ENCODE measurements at places on chromosomes 6 and 20.

DNA sequence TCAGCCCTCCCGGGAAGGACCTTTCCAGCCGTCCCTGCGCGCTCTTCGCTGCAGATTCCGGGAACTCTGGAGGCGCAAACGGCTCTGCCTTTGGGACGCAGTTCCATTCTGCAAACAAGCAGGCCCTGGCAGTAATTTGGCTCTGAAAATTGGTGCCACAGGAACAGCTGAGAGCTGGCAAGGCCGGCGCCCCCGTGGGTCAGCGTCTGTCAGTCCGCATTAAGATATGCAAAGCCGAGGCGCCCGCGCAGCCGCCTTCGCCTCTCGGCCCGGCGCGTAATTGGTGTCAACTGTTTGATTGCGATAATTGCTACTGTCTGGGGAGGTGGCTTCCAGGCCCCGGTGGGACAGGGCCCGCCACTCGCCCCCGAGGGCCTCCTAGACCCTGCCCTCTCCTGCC lies 73.6 kb downstream of the NCR2 start:
- DNase-seq = no peak

GRCh38 chr20:42530855-42531448 lies 658.8 kb downstream of the PTPRT start:
- no peak for DNase-seq

GRCh38 chr20:17357238-17357637 lies 130.4 kb downstream of the PCSK2 start:
- no peak for DNase-seq

DNA sequence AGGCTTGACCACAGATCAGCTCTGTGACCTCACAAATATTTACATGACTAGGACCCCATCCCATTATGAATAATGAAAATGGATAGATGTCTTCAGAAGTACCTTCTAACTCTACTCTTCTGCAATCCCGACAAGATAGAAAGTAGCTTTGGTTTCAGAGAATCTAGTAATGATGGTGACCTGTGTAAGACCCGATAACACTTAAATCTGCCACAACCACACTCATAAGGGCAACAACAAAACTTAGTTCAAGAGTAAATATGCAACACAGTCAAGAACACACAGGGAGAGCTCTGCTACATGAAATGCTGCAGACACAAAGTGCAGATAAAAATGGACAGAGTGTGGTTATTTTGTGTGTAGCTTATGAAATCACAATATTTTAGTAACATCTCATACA lies 9.6 kb downstream of the CHD6 start:
- no peak for DNase-seq

DNA sequence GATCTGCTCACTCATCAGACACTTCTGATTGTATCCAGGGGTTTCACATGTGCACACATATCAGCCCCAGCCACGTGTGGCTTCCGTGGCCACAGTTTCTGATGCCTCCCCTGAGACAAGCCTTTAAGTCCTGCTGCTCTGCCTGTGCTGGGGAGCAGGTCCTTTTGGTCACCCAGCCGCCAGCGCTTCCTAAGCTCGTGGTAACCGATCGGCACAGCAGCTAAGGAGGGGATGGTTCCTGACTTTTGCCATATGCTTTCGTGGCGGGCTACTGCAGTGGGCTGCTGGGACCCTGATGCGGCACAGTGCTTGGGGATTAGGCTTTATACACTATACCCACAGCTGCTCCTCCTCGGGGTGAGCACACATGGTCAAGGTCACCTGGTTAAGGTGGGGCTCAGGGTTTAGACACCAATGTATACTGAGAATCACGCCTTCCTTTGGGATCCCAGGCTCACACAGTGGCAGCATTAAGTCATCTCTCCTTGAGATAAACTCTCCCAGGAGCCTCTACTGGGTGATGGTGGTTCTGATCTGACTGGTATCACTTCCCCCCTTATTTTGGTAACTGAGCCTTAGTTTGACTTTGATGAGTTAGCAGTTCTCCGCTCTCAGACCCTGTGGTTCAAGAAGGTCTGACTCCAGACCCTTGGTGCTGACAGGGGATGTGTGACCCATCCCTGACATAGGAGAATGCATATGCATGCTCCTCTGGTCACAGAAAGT lies 85.9 kb upstream of the KCNG1 start:
- no peak for DNase-seq

- DNase-seq = no peak
These were observed 228.2 kb downstream of the MYLK4 start for GRCh38 chr6:2522521-2522920.

DNA sequence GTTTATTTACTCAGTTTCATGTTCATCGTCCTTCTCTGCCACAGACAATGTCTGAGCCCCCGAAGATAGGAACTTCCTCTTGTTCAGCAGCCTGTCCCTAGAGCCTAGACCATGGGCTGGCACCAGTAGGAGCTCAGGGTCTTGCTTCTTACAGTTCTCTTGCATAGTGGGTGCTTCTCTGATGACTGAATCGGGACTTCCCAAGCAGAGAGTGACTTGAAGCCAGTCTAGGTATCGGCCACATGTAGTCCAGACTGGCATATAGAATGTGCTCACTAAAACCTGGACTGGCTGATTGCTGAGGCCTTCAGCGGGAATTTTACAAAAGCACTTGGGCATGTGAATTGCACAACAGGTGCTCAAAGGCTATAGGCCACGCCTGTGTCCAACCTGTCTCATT lies 52.0 kb downstream of the PRDM1 start:
- no peak for DNase-seq

- no peak for DNase-seq
These were observed 10.7 kb downstream of the PTPRK start for GRCh38 chr6:128509709-128510108.

DNA sequence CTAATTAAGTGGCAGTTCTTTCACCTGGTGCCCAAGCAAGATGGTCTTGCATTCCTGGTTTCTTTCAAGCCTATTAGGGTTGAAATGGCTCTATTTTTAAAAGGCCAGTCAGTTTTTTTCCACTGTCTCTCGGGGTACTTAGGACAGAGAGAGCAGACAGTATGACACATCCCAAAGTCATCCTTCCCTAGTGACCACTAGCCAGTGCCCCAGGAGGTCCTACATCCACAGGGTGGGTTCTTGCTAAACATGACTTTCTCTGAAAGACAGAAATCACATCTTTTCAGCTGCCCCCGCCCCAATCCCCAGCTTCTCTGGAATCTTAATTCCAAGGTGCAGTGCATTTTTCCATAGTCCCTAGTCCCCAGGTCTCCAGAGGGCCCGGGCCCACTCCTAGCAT lies 192.4 kb downstream of the SLC24A3 start:
- no peak for DNase-seq

DNA sequence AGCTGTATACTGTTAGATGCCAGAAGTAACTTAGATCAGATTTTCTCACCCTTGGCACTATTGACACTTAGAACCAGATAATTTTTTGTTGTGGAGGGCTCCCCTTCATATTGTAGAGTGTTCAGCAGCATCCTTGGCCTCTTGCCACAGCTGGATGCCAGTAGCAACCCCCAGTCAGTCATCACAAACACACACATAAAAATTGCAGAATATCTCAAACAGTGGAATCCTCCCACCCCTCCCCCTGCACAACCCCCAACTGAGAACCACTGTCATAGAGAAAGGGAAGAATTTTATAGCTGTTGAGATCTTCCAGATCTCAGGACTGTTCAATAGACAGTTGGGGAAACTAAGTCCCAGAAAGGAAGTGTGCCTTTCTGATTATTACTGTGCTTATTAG lies 81.2 kb upstream of the VSTM2L start:
- no peak for DNase-seq

DNA sequence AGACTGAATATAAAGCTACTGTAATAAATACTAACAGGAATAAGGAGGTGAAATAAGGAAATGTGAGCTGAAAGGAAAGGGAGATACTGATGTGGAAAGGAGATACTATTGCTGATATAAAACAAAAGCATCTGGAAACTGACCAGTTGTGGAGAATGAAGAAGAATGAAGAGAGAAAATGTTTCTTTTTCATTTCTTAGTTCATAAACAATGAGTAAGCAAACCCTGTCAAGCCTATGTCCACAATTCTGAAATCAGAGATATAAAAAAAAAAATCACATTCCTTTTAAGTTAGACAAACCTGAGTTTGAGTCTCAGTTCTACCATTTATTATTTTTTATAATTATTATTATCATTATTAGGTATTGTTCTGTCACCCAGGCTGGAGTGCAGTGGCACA lies 121.6 kb upstream of the GJE1 start:
- DNase-seq = no peak

DNA sequence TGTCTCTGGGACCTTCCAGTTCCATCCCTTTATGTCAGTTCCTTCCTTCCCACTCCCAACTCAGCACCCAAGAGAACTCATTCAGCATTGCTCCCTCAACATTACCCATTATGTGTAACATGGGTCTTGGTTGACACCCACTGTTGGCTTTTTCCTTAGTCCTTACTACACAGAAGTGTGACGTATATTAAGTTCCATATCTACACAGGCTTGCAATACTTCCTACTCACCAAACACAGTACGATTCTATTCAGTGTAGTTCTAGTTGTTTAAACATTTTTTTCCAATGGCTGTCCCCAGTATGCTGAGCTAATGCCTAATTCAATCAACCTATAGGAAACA lies 37.7 kb downstream of the ARHGAP18 start:
- no peak for DNase-seq

DNA sequence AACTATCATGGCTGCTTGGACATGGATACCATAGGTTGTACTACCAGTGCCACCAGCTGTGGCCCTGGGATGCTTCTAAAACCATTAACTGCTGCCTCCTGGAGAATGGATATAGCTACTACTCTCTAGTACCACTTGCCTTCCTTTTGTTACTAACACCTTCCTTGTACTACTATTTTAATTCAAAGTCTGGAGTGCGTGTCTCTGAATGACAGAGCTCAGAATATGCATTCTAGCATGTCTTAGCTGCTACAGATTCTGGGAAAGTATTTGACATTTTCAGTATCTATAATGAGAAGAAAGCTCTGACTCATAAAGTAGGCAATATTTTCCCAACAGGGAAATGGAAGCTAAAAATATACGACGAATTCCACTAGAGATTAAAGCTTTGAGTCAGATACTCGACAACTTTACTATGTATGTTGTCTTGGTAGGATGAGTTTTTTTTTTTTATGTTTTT lies 112.3 kb downstream of the PFDN4 start:
- no peak for DNase-seq

GRCh38 chr6:37756135-37756534 lies 58.5 kb upstream of the MDGA1 start:
- DNase-seq = no peak

DNA sequence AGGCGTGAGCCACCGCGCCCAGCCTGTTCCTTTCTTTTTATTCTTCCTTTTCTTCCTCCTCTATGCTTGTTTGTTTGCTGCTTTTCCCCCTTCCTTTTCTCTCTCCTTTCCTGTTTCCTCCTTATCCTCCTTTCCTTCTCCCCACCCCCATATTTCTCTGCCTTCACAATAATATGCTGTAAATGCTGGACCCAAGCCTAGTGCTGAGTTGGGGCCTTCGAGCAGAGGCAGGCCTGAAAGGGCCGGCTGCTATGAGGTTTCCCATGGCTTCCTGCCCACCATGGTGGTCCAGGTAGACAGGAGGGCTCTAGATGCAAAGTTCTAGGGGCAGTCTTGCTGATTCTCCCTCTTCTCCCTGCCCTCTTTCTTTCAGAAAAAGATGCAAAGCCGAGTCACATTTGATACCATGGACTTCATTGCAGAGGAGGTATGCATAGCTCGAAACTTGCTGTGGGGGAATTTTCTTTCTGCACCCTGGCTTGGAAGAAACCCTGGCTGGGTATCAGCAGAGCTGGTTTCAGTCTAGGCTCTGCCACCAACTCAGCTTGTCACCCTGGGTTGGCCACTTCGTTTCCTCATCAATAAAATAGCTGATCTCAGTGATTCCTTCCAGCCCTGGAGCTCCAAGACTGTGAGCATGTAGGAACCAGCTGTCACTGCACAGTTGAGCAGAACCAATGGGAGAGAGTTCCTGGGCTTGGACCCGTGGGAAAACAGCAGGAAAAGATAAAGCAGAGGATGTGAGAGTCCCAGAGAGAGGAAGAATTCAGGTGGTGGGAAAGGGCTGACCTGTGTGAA lies 7.4 kb downstream of the CNBD2 start:
- DNase-seq = no peak

DNA sequence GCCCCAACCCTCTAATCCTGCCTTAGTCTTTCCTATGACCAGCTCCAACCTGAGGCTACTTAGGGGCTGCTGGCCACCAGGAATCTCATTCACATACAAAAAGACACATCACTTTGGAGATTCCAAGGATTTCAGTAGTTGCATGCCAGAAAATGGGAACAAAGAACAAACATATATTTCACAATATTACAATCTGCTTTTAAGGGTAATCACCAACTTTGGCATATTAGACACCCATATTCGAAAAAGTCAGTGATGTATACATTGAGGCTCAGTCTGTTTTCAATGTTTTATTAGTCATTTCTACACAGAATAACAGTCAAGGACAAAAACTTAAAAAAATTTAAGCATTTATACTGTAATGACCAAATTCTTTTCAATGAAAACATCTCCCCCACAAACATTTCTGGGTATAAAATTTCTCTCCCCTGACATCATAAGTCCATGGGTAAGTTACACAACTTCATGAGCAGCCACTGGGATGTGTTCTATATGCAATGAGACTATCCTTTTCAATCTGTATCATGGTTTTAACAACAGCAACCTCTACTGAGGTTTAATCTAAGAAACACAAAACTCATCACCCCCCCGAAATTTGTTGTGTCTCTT lies 103.5 kb downstream of the MAP7 start:
- DNase-seq = no peak

GRCh38 chr6:164048840-164049516 lies 634.5 kb downstream of the QKI start:
- no peak for DNase-seq

GRCh38 chr20:8388707-8389106 lies 256.6 kb downstream of the PLCB1 start:
- no peak for DNase-seq

- DNase-seq = no peak
These were observed 10.7 kb upstream of the PRR18 start for GRCh38 chr6:166318649-166319600.

- DNase-seq = no peak
These were observed 20.0 kb downstream of the ITPR3 start for GRCh38 chr6:33641144-33641543.

GRCh38 chr6:15327271-15327670 lies 81.4 kb downstream of the JARID2 start:
- DNase-seq = no peak

- DNase-seq = no peak
These were observed 96.2 kb downstream of the SMAP1 start for GRCh38 chr6:70763754-70764510.

GRCh38 chr20:53654932-53655624 lies 61.4 kb upstream of the ZNF217 start:
- DNase-seq = no peak

GRCh38 chr20:10330071-10330470 lies 104.0 kb downstream of the MKKS start:
- no peak for DNase-seq

GRCh38 chr20:33993576-33994221 lies at the start of gene RALY:
TSS of gene RALY (plus strand) at chr20:33993911. CDS start at chr20:34072075, 78,164 bp downstream.
- DNase-seq = peak; percentile 90

- DNase-seq = no peak
These were observed 3.3 kb downstream of the CAPN11 start for GRCh38 chr6:44161997-44162338.

- no peak for DNase-seq
These were observed 39.5 kb downstream of the PPP1R16B start for GRCh38 chr20:38844963-38845362.

GRCh38 chr20:23646106-23646873 lies 8.5 kb upstream of the CST3 start:
- DNase-seq = no peak

GRCh38 chr20:12748359-12748994 lies 260.3 kb upstream of the SPTLC3 start:
- no peak for DNase-seq
